ENCODE measurements at places on chromosomes 7 and 10. TPM values are rescaled to one million over a fixed set of nuclear protein-coding genes. Genes with fewer than 3 reads are reported as not detected.

The HECW1 gene
- total RNA-seq = 3.6 TPM

The GIMAP7 gene
- total RNA-seq = not detected

The LIPN gene
- total RNA-seq = not detected

The MYH16 gene
- total RNA-seq = not detected

The HOXA1 gene
- total RNA-seq = 0.72 TPM

The DMBT1 gene
- under 0.01 TPM for total RNA-seq

The CDK6 gene
- 11.6 TPM for total RNA-seq

The AEBP1 gene
- 234 TPM for total RNA-seq

The LMOD2 gene
- not detected for total RNA-seq

The VWDE gene
- 0.09 TPM for total RNA-seq

The PRLHR gene
- not detected for total RNA-seq

The GFRA1 gene
- total RNA-seq = 0.18 TPM

The INA gene
- total RNA-seq = 0.33 TPM

The ANXA8 gene
- total RNA-seq = 1.5 TPM

Measured in fibroblast of the aortic adventitia (primary cell).